Activated CD4-positive, alpha-beta T cell treated with anti-CD3 and anti-CD28 coated beads, Interleukin-2, amount 50 U/mL, for 16 hours (primary cell): ENCODE measurements at places on chromosomes 5 and 9.

GRCh38 chr5:14258840-14259239 lies 115.7 kb downstream of the TRIO start:
- DNase-seq, result no peak

GRCh38 chr9:95406121-95406520 lies 88.6 kb upstream of the FANCC start:
- DNase-seq, result no peak

GRCh38 chr5:153159616-153160015 lies 330.9 kb upstream of the GRIA1 start:
- DNase-seq, result no peak

- peak; percentile 62 for DNase-seq
Observed at GRCh38 chr5:71533615-71534014, 53.5 kb upstream of the MCCC2 start.

DNA sequence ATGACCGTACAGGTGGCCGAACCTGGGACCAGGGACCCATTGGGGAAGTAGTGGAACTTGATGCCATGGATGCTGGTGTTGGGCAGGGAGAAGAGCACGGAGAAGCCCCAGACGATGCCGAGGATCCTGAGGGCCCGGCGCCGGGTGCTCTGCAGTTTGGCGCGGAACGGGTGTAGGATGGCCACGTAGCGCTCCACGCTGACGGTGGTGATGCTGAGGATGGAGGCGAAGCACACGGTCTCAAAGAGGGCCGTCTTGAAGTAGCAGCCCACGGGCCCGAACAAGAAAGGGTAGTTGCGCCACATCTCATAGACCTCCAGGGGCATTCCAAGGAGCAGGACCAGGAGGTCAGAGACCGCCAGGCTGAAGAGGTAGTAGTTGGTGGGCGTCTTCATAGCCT lies 585 bp downstream of the NMUR2 start:
- no peak for DNase-seq

DNA sequence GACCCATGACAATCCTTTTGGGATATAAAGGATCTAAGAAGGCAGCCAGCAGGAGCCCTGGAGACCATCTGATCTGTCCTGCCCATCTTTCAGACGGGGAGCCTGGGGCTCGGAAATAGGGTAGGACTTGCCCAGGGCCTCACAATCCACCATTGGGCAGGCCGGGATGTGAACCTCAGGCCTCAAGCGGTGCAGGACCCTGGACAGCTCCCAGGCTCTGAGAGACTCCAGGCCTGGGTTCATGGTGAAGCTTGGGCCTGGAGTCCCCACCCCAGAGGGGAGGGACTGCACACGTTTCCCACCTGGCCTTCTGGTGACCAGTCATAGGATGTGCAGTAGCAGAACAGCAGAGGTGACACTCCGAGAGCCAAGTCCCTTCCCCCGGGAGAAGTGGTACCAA lies 36.6 kb upstream of the RAPGEF1 start:
- peak; percentile 10 for DNase-seq

- peak; percentile 31 for DNase-seq
Observed at GRCh38 chr9:87213948-87214347, 266.6 kb upstream of the GAS1 start.

DNA sequence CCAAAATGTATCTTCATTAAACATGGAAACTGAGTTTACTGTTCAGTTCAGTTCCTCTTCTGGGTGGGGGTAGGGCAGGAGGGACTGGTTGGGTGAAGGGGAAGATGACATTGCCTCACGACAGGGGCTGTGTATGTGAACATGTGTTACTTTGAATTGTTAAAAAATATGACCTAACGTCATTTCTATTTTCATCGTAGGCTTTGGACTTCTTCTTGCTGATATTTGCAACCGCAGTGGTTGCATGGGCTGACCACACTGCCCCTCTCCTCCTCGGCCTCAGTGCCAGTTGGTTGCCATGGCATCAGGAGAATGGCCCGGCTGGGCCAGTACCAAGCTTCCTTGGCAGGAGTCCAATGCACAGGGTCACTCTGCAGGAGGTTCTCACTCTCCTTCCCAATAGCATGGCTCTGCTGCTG lies 41.5 kb downstream of the HACD4 start:
- DNase-seq, result no peak
